ENCODE measurements at places on chromosomes 5 and 9.

DNA sequence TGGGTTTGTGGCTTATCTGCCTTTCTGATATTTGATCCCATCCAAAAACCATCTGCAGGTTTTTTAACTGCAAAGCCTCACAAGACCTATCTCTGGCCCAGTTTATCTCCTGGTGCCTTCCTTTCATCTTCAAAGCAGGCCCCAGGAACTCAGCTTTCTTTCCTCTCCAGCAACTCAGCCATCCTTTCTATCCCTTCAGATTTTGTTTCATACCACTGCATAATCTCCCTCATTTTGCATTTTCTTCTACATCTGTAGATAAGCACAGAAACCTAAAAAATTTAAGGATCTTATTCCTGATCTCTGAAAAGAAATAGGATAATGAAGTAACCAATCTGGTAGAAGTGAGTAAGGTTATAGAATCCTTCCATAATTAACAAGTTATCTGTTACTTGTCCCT, 19.5 kb upstream of the ERCC6L2 start:
- DNase-seq: no peak

GRCh38 chr5:152083231-152083630, 158.6 kb upstream of the GLRA1 start:
- DNase-seq: no peak

DNA sequence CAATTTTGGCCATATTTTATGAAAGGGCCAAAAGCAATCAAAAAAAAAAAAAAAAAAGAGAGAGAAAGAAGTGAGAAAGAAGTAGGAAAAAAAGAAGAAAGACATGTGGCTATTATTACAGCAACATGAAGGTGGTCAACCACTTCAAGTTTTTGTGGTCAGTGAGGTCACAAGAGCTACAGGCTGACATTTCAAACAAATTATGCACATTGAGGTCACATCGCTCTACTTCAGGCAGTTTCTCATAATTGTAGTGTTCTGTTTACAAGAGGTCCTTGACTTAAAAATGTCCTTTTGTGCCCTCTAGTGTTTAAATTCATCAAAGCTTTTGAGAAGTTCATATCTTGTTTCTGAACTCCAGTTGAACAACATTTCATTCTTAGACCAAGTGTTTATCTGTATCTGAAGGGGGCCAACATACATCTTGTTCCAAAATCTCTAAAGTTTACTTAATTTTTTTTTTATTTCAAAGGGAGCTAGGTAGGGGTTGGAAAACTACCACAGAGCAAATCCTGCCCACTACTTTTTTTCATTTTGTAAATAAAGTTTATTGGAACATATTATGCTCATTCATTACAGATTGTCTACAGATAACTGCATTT, 513.1 kb downstream of the PDE4D start:
- no peak for DNase-seq

DNA sequence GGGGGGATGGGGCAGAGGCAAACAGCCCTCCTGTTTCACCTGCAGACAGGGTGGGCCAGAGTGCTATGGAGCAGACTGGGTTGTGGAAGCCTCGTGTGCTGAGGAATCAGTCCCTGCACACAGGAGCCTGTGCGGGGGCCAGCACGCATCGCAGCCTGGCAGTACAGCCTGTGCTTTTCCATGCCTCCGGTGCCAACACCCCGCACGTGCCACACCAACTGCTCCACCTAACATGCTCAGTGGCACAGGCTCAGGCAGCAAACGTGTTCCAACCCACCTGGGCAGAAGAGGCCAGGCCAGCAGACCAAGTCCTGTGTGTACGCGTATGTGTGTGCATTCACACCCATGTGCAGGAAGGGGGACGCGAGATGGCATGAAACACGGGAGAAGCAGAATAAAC, 37.4 kb upstream of the FBXW11 start:
- DNase-seq: no peak

DNA sequence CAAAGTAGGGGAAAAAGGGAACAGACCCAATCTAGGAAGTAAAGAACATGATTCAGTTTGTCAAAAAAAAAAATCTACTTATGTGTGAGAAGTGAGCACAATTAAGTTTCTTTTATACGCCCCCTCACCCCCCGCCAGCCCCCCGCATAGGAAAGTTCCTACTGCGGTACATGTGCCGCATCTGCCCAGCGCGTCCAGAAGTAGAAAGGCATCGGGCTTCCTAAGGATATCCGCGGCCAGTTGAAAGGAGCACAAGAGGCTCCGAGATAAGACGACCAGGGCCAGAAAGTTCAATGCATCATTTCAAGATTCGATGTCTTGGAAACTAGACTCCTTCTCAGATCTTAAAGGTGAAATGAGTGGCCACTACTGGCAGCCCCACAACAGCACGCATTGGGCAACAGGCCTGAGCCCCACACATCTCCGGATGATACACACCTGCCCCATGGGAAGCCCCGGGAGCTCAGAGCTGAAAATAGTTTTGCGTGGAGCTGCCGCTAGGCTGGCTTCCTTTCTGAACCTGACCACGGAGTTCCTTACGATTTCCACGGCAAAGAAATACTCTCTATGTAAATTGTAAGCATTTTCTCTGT, 203.9 kb downstream of the RAB3C start:
- DNase-seq: no peak

DNA sequence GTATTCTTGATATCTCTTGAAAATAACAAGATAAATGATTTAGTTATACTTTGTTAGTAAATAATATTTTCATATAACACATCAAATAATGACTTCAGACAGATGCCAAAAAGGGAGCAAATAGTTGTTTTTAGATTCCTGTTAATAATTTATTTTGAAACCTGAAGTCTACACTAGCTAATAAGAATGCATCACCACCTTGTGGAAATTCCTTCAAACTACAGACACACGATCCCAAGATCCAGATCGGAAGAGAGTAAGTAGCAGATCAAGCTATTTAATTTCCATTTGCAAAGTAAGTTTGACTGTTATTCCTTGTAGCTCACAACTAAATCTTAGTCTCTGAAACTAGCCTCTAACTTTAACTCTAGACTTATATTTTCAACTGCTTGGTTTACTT, 35.5 kb upstream of the ISL1 start:
- no peak for DNase-seq

GRCh38 chr5:126647071-126647470, 46.3 kb downstream of the PHAX start:
- no peak for DNase-seq

GRCh38 chr9:87436716-87437115, 61.0 kb upstream of the DAPK1 start:
- no peak for DNase-seq

DNA sequence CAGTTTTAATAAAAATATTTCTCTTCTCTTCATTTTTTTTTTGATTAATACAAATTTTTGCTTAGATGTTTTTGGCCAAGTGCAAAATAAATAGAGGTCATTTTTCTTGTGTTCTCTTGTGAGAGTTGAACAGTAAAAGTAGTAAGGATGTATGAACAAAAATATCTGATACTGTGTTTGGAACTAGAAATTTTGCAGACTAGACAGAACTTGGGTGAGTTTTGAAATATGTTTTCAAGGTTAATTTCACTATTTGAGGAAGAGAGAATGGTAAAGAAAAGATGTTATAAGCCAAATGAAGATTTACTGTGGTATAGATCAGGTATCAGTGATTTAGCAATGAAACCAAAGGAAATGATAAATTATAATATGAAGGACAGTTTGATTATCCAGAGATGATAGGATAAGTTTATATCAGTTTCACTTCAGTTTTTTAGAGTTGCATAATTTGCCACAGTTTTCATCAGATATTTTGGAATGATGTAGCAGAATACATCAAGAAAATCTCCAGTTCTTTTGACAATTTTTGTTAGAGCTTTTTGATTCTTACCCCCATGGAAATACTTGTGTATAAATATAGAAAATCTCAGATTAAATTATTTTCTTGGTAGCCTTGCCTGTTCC, 147.9 kb upstream of the VCAN start:
- no peak for DNase-seq

DNA sequence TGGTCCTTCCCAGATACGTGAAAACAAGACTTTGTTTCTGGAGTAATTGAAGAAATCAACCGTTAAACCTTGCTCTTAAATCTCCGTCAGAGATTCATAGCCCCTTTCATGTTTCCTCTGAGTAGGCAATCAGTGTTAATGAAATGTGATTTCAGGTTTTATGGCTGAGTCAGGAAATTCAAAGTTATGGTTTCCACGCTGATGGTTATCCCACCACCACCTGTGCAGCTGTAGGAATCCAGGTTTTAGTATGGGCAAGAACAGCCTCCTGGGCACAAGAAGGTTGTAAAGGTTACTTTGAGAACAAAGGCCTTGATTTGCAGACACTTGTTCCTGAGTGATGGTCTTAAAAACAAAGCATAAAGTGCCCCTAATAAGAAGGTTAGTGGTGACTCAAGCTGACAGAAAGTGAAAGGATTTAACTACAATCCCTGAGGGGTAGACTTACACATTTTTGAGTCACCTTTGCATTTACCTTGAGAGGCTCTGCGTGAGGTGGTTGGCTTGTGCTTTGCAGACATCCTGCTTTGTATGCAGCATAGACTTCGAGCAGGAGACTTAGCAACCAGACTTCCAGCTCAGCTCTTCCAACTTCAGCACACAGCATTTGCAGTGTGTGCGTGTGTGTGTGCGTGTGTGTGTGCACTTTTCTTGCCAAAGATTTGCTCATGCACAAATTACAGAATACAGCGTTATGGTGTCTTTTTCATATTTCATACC, 159.6 kb downstream of the TLE4 start:
- DNase-seq: no peak

DNA sequence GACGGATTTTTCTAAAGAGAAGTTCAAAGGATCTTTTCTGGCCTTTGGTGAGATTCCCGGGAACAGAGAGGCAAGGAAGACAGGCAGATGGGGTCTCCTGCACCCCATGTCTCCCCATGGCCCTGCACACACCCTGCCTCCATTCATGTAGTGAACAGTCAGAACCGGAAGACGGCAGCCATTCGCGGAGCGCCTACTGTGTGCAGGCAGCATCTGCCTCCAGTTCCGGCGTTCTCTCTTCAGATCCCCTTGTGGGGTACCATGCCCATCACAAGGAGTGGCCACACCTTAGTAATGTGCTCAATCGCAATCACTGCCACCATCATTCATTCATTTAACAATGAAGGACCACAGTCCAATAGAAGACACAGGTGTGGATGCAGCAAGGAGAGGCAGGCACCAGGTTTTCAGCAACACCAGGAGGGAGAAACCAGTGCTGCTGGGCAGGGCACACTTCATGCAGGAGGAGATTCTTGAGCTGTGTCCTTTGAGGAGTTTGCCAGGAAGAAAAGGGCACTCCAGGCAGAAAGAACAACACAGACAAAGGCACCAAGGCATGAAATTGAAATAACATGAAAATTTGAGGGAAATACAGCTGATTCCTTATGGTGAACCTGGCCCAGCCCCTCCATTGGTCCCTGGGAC, 171.5 kb upstream of the PHYKPL start:
- no peak for DNase-seq

GRCh38 chr5:149851211-149851610, 93.4 kb downstream of the PDE6A start:
- no peak for DNase-seq

GRCh38 chr5:122435761-122436160, 123.7 kb downstream of the SNCAIP start:
- DNase-seq: no peak

- DNase-seq: no peak
These were observed 25.6 kb downstream of the TMOD1 start for GRCh38 chr9:97526895-97527575.

GRCh38 chr9:87119328-87119881, 172.1 kb upstream of the GAS1 start:
- no peak for DNase-seq

DNA sequence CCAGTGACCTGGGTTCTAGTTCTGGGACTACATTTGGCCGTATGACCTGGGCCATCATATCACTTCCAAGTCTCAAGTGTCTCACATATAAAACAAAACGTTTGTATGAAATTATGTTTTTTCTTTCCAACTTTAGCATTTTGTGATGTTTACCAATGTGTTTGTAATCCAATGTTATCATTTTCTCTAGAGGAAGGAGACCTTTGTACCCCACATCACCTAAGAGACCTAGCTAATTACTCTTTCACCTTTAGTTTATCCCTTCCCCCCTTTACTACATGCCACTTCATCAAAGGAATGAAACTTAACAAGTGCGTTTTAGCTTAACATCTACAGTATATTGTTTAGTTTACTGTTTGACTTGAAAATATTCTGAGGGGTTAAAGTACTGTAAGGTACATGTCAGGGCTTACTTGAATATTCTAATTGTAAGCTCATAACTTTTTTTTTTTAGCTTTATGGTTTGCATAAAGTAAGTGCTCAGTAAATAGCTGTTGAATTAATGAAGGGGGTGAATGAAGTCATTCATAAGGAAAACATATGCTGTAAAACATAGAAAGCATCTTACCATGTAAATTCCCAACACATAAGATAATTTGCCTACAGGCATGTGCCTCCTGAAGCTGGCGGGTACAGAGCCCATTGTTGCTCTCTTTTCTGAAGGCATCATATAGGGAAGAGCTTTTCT, 2.9 kb downstream of the PIP5K1B start:
- no peak for DNase-seq

DNA sequence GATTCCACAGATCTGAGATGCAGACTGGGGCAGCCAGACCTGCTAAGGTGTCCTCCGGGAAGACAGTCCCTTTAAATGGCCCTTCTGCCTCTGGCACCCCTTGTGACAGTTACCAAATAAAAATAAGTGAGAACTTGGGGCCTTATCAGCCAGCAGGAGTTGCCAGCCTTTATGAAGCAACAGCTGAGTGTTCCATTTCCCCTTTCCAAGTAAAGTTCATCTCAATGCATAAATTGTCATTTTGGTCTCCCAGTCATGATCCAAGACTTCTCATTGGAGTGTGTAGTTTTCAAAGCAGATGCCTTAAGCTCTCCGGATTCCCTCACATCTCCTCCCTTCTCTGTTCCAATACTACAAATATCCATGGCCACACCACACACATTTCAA, 4.1 kb downstream of the PTCH1 start:
- DNase-seq: no peak

GRCh38 chr9:38388283-38389223, 3.9 kb upstream of the ALDH1B1 start:
- no peak for DNase-seq

DNA sequence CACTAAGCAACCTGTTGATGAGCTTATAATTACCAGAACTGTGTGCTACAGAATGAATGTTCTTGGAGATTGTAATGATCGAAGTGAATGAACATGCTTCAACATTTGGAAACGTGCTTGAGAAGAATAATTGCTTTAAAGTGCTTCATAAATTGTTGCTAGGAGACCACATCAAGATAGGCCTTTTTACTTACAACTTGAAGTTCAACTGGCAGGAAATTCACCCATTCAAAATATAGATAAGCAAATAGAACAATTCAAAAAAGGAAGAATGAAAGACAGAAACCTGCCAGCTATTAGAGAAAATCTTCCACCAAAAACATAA, 38.0 kb upstream of the SLC44A1 start:
- DNase-seq: no peak

Measured in stimulated activated CD4-positive, alpha-beta T cell treated with anti-CD3 and anti-CD28 coated beads, Interleukin-12 subunit alpha, Interleukin-12 subunit beta, amount 100 ng/mL, for 24 hours (primary cell).